ENCODE measurements at places on chromosomes 1 and 21. TPM values are rescaled to one million over a fixed set of nuclear protein-coding genes. Genes with fewer than 3 reads are reported as not detected.

DNA sequence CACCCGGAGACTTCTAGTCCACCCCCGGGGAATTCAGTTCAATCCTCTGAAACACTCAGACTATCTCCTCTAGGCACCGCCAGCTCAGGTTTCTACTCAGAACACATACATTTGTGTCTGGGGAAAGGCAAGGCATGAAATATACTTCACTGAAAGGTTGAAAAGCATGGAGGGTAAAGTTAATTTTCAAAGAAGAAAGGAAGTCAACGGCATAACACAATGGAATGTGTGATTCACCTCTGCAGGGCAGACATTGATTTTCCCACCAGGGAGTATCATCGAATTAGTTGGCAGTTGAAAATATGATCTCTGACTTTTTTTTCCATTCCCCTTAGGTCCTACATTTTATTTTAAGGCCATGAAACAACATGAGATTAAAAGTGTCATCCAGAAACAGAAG is 669.4 kb downstream of the SMYD3 start:
- peaks cover 7% of the 10 kb centered on the region for H3K36me3 ChIP-seq
- H3K4me1 ChIP-seq: no peaks in the 10 kb centered on the region
- no peak overlapping the region for H3K27ac ChIP-seq
- no peaks in the 10 kb centered on the region for H3K27me3 ChIP-seq
- H3K4me3 ChIP-seq: no peak overlapping the region

DNA sequence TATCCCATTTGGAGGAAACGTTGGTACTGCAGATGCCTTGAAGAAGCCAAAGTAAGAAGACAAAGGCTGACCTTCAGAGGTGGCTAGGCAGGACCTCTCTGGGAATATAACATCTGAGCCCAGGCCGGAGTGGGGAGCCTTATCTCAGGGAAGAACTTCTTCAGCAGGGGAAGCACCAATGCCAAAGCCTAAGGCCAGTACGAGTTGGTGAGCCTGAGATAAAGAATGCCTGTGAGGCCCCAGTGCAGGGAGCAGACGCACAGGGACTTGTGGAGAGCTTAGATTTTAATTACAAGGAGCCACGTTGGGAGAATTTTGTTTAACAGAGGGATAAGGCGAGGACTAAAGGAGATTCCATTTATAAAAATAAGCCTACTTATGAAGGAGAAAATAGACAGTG is 468.8 kb upstream of the RUNX1 start:
- no peak overlapping the region for H3K4me3 ChIP-seq
- H3K27ac ChIP-seq: no peak overlapping the region
- H3K27me3 ChIP-seq: peaks cover 19% of the 10 kb centered on the region
- no peak for DNase-seq

DNA sequence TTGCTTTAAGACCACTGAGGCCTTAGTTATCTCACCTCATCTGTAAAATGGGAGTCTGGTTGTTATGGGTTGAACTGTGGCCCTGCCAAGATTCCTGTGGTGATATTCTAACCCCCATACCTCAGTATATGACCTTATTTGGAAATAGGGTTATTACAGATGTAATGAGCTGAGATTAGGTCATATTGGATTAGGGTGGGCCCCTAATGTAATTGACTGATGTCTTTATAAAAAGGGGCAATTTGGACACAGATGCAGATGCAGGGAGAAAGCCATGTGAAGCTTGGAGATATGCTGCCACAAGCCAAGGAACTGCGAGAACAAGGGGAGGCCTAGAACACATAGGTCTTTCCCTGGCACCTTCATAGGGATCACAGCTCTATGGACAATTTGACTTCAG is 3.9 kb downstream of the C1orf87 start:
- no peak overlapping the region for H3K27ac ChIP-seq
- H3K27me3 ChIP-seq: peaks cover 25% of the 10 kb centered on the region
- no peak overlapping the region for H3K4me3 ChIP-seq
- peaks cover 2% of the 10 kb centered on the region for H3K36me3 ChIP-seq
- no peak for DNase-seq

The LYPD8 gene
- not detected for total RNA-seq

The CR1 gene
- 27.6 TPM for total RNA-seq

DNA sequence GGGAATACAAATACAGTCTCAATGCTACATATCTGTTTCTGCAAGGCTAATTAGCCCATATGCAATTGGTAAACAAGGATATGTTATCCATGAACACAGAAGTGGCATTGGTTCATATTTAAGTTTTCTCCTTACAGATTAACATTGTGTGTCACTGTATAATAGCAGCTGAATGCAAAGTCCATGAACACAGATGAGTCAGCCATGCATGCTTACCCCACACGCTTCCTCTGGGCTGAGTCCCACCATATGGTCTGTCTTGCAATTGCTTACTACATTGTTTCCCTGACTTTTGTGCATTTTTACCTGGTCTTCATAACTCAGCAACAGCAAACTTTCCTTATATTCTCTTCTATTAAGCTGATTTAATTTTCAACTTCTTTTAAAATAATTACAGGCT is 41.5 kb upstream of the TSNAX start:
- no peaks in the 10 kb centered on the region for H3K36me3 ChIP-seq
- H3K27me3 ChIP-seq: peaks cover 15% of the 10 kb centered on the region
- DNase-seq: no peak
- H3K4me3 ChIP-seq: no peak overlapping the region
- H3K27ac ChIP-seq: no peak overlapping the region

The GUCA2B gene
- total RNA-seq: not detected

GRCh38 chr1:21736876-21737275 is 46.1 kb downstream of the USP48 start:
- peaks cover 6% of the 10 kb centered on the region for H3K4me1 ChIP-seq
- DNase-seq: no peak
- no peak overlapping the region for H3K27ac ChIP-seq
- no peaks in the 10 kb centered on the region for H3K27me3 ChIP-seq

DNA sequence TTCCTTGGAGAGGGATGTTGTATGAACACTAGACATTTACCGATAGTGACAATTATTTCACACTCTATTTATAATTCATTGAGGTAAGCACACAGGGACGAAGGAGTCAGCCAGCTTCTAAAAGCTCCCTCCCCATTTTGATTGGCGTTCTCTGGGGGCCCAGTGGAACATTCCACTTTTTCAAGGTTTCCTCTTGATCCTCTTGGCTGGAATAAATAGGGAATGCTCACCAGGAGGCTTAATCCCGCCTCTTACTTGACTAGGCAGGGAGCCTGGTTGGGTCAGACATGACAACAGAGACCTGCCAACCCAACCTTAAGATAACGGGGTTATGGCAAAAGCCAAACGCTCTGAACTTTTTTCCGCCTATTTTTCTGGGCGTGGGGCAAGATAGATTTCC is 974 bp downstream of the ACTN2 start:
- H3K27me3 ChIP-seq: peaks cover 36% of the 10 kb centered on the region
- H3K36me3 ChIP-seq: peaks cover 4% of the 10 kb centered on the region
- no peak overlapping the region for H3K27ac ChIP-seq
- peak overlapping the region; percentile 83 for H3K4me3 ChIP-seq
- peaks cover 13% of the 10 kb centered on the region for H3K4me1 ChIP-seq

GRCh38 chr1:58206749-58207148 is 339.8 kb downstream of the OMA1 start:
- H3K4me3 ChIP-seq: no peak overlapping the region
- H3K27ac ChIP-seq: no peak overlapping the region
- no peaks in the 10 kb centered on the region for H3K27me3 ChIP-seq
- DNase-seq: no peak
- no peaks in the 10 kb centered on the region for H3K4me1 ChIP-seq

- H3K27ac ChIP-seq: no peak overlapping the region
- no peak for DNase-seq
- H3K27me3 ChIP-seq: peaks cover 52% of the 10 kb centered on the region
- no peak overlapping the region for H3K4me3 ChIP-seq
Observed at GRCh38 chr1:64526312-64526711, 56.4 kb downstream of the CACHD1 start.

GRCh38 chr1:243513726-243514491 is 258.1 kb downstream of the SDCCAG8 start:
- H3K27me3 ChIP-seq: no peaks in the 10 kb centered on the region
- H3K36me3 ChIP-seq: peaks cover 7% of the 10 kb centered on the region
- peak overlapping the region; percentile 1 for H3K27ac ChIP-seq
- DNase-seq: no peak
- no peak overlapping the region for H3K4me3 ChIP-seq

DNA sequence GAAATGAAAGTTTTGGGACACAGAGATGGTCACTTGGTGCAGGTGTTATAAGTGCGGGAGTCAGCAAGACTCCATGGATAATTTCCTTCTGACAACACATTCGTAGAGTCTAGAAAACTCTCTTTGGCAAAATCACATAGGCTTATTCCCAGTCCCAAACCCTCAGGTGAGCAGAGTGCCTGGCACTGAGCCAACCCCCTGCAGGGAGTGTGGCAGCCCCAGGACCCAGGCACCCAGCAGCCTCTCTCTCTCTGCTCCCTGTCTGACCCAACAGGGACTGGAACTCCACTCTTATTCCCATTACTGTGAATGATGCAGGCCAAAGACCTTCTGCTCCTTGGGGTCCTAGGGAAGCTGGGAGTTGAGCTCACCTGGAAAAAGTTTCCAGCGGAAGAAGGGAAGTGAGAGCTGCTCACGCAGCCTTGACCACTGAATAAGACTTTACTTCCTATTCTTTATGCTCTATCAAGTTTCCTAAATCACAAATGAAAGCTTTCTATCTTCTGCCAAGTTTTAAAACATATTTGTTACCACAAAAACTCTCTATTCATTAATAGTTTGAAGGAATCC is 132.6 kb upstream of the ETV3 start:
- H3K4me3 ChIP-seq: no peak overlapping the region
- H3K27ac ChIP-seq: no peak overlapping the region
- no peaks in the 10 kb centered on the region for H3K36me3 ChIP-seq
- peaks cover 45% of the 10 kb centered on the region for H3K27me3 ChIP-seq
- H3K4me1 ChIP-seq: no peaks in the 10 kb centered on the region

- H3K27me3 ChIP-seq: peaks cover 12% of the 10 kb centered on the region
- DNase-seq: no peak
- H3K27ac ChIP-seq: no peak overlapping the region
- H3K36me3 ChIP-seq: no peaks in the 10 kb centered on the region
Observed at GRCh38 chr1:186189156-186189555, 185.9 kb downstream of the TPR start.

DNA sequence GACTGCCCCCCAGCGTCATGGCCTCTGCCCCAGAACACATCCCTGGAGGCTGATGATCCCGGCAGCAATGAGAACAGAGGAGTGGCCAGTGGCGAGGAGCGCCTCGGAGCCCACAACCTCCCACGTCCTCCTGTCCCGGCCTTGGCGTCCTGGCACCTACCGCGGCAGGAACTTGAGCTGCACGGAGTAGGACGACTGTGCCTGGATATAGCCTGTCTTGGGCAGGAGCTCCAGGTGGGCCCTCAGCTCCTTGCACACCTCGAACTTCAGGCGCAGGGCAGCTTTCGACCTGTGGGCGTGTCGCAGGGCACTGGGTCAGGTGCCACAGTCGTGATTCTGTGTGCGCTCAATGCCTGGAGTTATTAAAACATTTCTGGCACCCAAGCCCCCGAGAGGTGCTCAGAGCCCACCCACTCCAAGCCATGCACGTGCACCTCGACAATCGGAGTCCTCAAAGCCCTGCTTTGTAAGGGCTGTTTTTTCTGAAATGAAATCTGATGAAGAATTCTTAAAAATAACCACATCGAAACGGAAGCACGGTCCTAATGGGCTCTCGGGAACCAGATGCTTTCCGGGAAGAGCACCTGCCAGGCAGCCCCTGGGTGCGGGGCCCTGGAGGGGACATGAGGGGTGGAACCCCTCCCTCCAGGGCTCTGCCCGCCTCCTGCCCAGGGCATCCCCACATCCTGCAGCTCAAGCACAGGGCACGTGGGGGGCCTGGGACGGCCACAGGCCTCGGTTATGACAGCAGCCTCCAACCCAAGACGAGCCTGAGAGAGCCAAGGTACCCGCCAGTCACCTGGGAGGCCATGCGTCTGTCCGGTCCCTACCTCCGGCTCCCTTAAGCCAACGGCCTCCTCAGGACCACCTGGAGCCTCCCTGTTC is 23.0 kb upstream of the TMEM52 start:
- H3K36me3 ChIP-seq: no peaks in the 10 kb centered on the region
- H3K27me3 ChIP-seq: peaks cover 5% of the 10 kb centered on the region
- no peak overlapping the region for H3K27ac ChIP-seq
- H3K4me1 ChIP-seq: peaks cover 4% of the 10 kb centered on the region
- no peak for DNase-seq

- peaks cover 3% of the 10 kb centered on the region for H3K36me3 ChIP-seq
- no peak overlapping the region for H3K4me3 ChIP-seq
- H3K27ac ChIP-seq: no peak overlapping the region
- no peak for DNase-seq
- H3K4me1 ChIP-seq: peaks cover 2% of the 10 kb centered on the region
- H3K27me3 ChIP-seq: peaks cover 24% of the 10 kb centered on the region
Observed at GRCh38 chr1:219151467-219151866, 22.2 kb upstream of the LYPLAL1 start.
